ENCODE measurements at places on chromosomes 2 and 18.

GRCh38 chr18:710418-711300 is 1.8 kb downstream of the ENOSF1 start:
- no peak for DNase-seq

DNA sequence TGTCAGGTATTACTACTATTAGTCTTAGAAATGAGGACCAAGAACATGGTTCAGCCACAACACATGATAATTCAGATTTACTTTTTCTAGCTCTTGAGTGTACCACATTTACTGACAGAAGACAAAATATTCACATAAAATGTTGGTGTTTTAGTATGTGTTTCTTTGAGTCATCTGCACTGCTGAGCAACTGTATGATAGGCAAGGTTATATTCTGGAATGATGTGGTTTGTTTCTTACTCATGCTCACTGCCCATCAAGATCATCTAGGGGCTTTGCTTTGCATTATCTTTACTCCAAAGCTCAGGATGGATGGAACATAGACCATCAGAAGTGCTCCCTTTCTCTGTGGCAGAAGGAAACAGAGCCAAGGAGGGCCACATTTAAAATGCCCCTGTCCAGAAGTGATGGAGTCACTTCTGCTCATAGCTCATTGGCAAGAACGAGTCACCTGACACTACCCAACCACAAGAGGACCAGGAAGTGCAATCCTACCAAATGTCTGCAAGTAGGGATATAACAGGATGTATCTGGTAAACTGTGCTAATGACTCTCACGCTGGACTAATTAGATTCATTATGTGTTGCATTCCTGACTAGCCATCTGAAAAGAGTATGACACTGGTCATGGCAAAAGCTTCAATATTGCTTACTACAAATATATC is 81.5 kb downstream of the DIS3L2 start:
- DNase-seq: no peak

- no peak for DNase-seq
Measured at GRCh38 chr18:75529394-75529793, 101.9 kb upstream of the SMIM21 start.

GRCh38 chr18:44996261-44996660 is 315.6 kb downstream of the SETBP1 start:
- no peak for DNase-seq

- DNase-seq: no peak
Measured at GRCh38 chr2:144666032-144666431, 146.1 kb upstream of the ZEB2 start.

Measured in stimulated activated CD8-positive, alpha-beta memory T cell treated with anti-CD3 and anti-CD28 coated beads, Interleukin-4, amount 100 ng/mL, for 1 hour (primary cell).